ENCODE measurements at places on chromosomes 2 and 18. TPM values are rescaled to one million over a fixed set of nuclear protein-coding genes. Genes with fewer than 3 reads are reported as not detected.

Gene CDK15
- 5.6 TPM for polyA plus RNA-seq

Gene TRABD2A
- 82.5 TPM for polyA plus RNA-seq

Gene PKP4
- polyA plus RNA-seq = 42.5 TPM

Gene DCDC2C
- polyA plus RNA-seq = 9.9 TPM

Gene DPYSL5
- polyA plus RNA-seq = 22.3 TPM

Gene LRP2
- 3.0 TPM for polyA plus RNA-seq

Gene TFPI
- 13.5 TPM for polyA plus RNA-seq

Gene CYP26B1
- polyA plus RNA-seq = 31.6 TPM

Gene RNMT
- 30.9 TPM for polyA plus RNA-seq

Gene FBLN7
- polyA plus RNA-seq = 3.1 TPM

Gene CFAP65
- polyA plus RNA-seq = 42.9 TPM

Gene PCARE
- polyA plus RNA-seq = 0.76 TPM

Gene UPP2
- polyA plus RNA-seq = not detected

Gene ABCB11
- polyA plus RNA-seq = 16.1 TPM

Gene PROC
- polyA plus RNA-seq = not detected

Gene LIPG
- 35.2 TPM for polyA plus RNA-seq

Gene HK2
- 83.5 TPM for polyA plus RNA-seq

Gene GPR17
- polyA plus RNA-seq = 0.29 TPM

Gene IL1R2
- 2.2 TPM for polyA plus RNA-seq

Gene RAB6D
- polyA plus RNA-seq = 1.3 TPM

Gene TMEM17
- polyA plus RNA-seq = 7.8 TPM

Gene STARD6
- polyA plus RNA-seq = 42.6 TPM

Gene MXD1
- 16.8 TPM for polyA plus RNA-seq

Gene RNF125
- polyA plus RNA-seq = 9.1 TPM

Gene RBFA
- polyA plus RNA-seq = 25.9 TPM

Gene UGT1A10
- 0.29 TPM for polyA plus RNA-seq
